Activated T-helper 9 cell treated with anti-CD3 and anti-CD28 coated beads, Interleukin-2, amount 50 U/mL, for 16 hours (primary cell): ENCODE measurements at places on chromosomes 5 and 9.

- no peak for DNase-seq
Observed at GRCh38 chr5:58972301-58972700, 389.4 kb downstream of the RAB3C start.

- no peak for DNase-seq
Observed at GRCh38 chr5:149930043-149930748, 14.4 kb downstream of the PDE6A start.

- DNase-seq, result peak; percentile 17
Observed at GRCh38 chr5:75668977-75669689, 48.1 kb downstream of the POC5 start.

GRCh38 chr9:87812375-87813118 lies 70.1 kb upstream of the SPATA31E1 start:
- peak; percentile 5 for DNase-seq

GRCh38 chr5:131514316-131515283 lies 120.4 kb downstream of the RAPGEF6 start:
- DNase-seq, result no peak
